Thymus (tissue), 14 donors: ENCODE measurements at places on chromosomes 7 and 10. TPM values are rescaled to one million over a fixed set of nuclear protein-coding genes. Genes with fewer than 3 reads are reported as not detected.

DNA sequence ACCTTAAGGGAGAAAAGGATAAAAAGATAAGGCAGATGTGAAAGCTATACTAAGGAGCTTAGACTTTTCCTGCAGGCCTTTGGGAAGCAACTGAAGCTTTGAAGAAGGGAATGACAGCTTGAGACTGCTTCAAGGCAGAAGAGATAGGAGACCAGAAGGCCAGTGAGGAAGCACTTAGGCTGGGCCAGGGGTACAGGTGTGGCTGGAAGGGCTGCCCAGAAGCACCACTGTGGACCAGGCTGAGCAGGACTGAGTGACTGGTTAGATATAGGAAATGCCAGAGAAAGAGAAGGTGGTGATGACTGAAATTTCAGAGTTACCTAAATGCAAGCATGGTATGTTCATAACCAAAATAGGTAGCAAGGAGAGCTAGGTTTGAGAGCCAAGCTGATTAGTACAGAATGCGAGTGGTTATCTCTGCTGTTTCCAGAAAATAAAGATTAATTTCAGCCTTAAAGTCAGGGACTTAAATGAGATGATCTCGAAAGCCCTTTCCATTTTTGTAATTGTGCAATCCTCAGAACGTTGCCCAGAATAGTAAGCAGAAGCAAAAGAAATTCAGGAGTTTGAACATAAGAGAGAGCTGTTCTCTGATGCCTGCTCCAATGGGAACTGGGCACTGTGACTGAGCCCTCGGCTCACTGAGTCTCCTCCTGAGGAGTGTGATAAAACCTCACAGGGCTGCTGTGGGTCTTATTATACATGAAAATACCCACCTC lies 54.9 kb downstream of the MET start:
- no peak for DNase-seq

DNA sequence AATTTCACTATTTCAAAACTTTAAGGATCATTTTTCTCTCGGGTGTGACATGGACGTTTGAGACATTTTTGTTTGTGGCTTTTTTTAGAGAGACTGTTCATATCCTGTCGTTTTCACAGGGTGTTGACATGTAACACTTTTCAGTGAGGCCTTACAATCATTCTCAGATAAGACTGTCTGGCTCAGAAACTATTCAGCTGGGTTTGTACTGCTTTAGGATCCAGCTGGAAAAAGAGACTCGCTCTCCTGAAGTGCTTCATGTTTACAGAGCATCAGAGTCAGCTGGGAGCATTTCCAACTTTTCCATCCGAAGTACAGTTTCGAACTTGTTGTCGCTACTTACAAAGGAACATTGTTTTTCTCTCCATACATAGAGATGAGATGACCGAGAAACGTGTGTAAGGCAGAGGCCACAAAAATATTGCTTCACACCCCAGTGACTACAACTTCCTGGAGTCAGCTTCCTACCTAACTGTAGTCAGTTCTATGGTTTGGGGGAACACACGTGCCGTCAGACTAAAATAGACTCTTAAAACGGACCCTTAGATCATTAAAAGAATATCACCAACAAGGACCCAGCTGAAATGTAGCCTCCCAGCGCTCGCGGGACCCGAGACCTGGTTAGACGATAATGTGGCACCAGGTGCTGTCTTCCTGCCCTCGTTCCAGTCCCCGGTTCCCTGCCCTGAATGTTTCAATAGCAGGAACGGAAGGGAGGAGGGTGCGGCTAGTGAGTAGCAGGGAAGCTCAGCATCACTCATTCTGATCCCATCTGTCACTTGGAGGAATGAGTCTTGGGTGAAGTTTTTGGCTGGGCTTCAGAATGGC lies 78.0 kb downstream of the MKI67 start:
- DNase-seq: no peak

DNA sequence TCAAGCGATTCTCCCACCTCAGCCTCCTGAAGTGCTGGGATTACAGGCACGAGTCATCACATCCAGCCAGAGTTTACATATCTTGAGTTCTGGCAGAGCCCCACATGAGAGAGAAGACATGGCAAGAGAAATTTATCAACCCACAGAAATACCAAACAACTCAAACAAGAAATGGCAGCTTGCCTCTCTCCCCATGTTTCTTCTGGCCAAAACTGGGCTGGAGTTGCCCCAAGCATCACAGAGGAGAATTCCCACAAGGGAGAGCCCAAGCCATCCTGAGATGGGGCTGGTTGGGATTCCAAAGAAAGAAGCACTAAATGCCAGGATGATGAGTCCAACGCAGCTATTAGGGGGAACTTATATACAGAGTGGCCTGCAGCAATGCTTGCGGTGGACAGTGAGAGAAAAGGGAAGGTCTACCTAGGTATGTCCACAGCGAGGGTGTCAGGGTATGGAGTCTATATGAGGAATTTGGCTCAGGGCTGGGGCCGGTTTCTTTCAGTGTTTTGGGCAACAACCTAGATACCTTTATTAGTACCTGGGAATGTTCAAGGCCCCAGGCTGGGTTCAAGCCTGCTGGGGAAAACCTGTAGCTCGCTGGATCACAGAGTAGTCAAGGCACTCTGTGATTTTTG lies 14.5 kb upstream of the PAX4 start:
- no peak for DNase-seq

DNA sequence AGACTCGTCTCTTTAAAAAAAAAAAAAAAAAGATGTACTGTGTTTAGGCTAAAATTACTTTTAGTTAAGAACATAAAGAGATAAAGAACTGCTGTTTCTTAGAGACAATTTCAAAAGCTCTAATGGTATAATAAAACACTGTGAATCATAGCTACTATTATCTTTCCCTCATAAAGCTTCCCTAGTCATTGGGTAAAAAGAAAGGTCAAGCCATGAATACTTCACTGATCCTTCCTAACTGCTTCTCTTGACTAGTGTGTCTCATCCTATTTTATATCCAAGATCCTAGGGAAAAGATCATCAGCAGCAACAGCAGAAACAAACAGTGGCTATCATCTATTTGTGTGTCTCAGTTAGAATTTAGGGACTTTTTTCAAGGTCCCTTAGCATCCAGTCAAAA lies 10.5 kb downstream of the YME1L1 start:
- DNase-seq: no peak

DNA sequence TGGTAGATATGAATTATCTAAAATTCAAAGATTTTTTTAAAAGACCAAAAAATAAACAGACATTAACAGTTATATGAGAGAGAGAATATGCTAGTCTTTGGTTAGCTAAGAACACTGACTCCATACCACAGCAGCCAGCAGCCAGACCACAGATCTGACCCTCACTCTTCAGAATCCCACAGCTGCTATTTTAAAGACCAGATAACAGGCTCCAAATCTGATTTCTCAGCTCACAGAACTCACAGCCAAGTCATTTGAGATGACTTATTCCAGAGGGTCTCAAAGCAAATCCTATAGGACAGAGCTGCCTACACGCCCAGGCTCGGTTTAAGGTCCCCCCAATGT lies 20.4 kb downstream of the NUDCD3 start:
- no peak for DNase-seq

GRCh38 chr10:118704711-118705110 lies 50.1 kb downstream of the CACUL1 start:
- no peak for DNase-seq

DNA sequence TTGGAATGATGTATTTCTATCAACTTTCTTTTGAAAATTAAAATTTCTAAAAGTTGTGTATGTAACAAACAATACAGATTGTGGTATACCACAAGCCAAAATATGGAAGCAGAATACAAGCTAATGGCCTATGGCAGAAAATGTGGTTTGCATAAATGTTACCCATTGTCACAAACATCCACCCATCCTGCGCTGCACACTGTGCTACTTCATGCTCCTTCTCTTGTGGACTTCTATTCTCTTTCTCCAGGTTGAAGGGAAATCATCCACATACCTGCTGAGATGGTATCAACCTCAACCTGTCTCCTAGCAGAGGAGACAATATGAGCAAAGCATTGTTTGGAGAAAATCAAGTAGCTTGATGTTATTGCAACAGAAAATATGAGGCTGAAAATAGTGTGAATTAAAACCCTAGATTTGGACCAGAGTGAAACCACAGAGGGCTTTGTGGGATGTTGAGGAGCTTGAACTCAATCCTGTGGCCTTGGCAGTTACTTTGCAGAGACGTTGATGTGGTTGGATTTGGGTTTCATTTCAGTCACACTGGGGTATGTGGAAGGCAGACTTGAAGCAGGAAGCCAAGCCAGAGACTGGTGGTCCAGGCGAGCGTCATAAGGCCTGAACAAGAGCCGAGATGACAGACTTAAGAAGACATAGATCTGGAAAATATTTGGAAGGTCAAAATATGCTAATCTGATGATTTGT lies 63.8 kb downstream of the ICA1 start:
- DNase-seq: no peak

- DNase-seq: no peak
Observed at GRCh38 chr10:133528845-133529575, 1.8 kb downstream of the CYP2E1 start.

GRCh38 chr7:66379542-66380160 lies 174.5 kb downstream of the TPST1 start:
- DNase-seq: no peak

GRCh38 chr10:131399981-131400380 lies 88.5 kb upstream of the TCERG1L start:
- DNase-seq: no peak

DNA sequence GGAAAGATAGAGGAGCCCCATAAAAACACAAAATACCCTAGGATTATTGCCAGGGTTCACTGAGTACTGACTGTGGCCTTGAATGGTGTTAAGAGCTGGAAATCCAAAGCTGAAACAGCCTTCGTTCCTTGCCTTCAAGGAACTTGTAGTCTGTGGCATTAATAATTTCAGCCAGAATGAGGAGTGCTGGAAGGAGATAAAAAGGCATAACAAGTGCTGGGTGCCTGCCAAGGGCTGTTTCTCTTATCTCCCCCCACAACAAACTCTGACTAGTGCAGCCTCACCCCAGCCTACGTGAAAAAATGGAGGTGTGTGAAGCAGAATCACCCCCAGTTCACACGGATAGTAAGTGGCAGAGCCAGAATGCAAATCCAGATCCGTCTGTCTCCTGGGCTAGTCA lies 199.1 kb upstream of the LYZL2 start:
- no peak for DNase-seq

DNA sequence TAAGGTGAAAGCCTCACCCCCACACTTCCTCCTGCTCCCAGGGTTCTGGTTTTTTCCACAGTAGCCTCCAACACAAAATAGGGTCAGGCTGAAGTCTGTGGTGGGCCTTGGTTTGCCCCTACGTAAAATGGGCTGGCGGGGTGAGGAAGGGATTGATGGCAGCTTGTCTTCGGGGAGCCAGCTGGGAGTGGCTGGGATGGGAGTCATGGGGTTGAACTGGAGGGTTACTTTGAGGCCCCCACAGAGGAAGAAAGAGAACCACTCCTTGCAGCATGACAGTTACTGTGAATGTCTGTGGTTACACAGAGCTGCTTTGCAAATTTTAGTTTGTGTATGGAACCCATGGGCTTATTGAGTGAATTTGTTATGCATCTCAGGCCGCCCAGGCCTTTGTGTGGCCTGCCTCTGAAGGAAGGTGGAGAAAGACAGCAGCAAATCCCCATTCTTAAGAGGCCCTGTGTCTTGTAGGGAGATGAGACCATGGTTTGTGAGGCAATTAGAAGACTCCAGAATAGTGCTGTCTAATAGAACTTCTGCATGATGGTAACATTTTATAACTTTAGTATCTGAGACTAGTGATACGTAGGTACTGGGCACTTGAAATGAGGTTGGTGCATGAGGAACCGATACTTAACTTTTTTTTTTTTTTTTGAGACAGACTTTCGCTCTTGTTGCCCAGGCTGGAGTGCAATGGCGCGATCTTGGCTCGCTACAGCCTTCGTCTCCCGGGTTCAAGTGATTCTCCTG lies 8.1 kb downstream of the TRIM8 start:
- no peak for DNase-seq

- no peak for DNase-seq
Observed at GRCh38 chr10:36736311-36736710, 389.1 kb upstream of the ANKRD30A start.

- DNase-seq: no peak
Observed at GRCh38 chr7:156988343-156989185, 21.9 kb downstream of the MNX1 start.

DNA sequence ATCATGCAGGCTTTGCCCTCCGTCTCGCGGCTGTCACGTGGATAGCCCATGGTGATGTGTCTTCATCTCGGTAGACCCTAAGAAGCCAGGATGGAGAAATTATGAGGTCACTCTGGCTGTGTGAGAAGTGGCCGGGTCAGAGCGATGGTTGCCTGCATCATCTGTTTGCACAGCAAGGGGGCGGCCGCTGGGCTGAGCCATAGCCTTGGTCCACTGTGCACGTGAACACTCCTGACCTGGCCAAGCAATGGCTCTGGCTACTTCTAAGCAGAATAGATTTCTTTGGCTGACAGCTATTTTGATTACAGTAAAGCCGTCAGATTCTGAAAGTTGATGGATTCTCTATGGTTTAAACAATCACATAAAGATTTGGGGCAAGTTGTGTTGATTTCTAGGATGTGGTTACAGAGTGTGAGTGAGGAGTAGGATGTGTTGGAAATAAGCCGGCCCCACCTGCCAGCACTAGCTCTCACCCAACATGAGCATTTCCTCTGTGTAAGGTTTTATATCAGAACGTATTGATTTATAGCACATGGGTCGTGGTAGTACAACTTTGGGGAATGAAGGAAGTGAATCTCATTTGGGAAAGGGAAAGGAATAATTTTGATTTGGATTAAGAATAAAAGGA lies 214.4 kb upstream of the GPR26 start:
- DNase-seq: no peak

GRCh38 chr7:17854261-17855047 lies 85.8 kb downstream of the SNX13 start:
- no peak for DNase-seq

GRCh38 chr10:84314275-84314674 lies 14.1 kb upstream of the CCSER2 start:
- DNase-seq: no peak

GRCh38 chr7:64884085-64884912 lies 18.8 kb upstream of the ZNF273 start:
- no peak for DNase-seq

KAZALD1 gene
- 2.8 TPM for total RNA-seq

TAS2R3 gene
- 0.52 TPM for total RNA-seq

MACC1 gene
- 2.2 TPM for total RNA-seq

MYOZ1 gene
- 0.61 TPM for total RNA-seq

RPEL1 gene
- total RNA-seq: 0.05 TPM

TACR2 gene
- 0.05 TPM for total RNA-seq

AIMP2 gene
- total RNA-seq: 40.6 TPM

ANKMY2 gene
- 18.2 TPM for total RNA-seq

SPAM1 gene
- not detected for total RNA-seq

GBX1 gene
- total RNA-seq: not detected

AKR1C8 gene
- total RNA-seq: 0.09 TPM

CLDN4 gene
- 13.4 TPM for total RNA-seq
